Mesangial cell (primary cell): ENCODE measurements at places on chromosomes 3 and 15. TPM values are rescaled to one million over a fixed set of nuclear protein-coding genes. Genes with fewer than 3 reads are reported as not detected.

Gene DNAH12
- total RNA-seq = under 0.01 TPM in 1 of 2 replicates, not detected in the other

Gene CLDN1
- total RNA-seq = 84.9 and 98.0 TPM in 2 replicates

Gene GABRB3
- 0.16 and 2.4 TPM in 2 replicates for total RNA-seq

Gene LMCD1
- total RNA-seq = 61.4 and 101 TPM in 2 replicates

Gene RBP2
- total RNA-seq = not detected in 2 replicates

Gene RAB27A
- total RNA-seq = 5.1 and 5.5 TPM in 2 replicates

Gene GPR62
- total RNA-seq = 0.25 and 0.49 TPM in 2 replicates

Gene ACAN
- total RNA-seq = 0.16 and 0.63 TPM in 2 replicates

Gene BNIP2
- 63.2 and 79.6 TPM in 2 replicates for total RNA-seq

Gene SELENOS
- total RNA-seq = 37.9 and 39.8 TPM in 2 replicates

Gene TPRG1
- total RNA-seq = not detected in 2 replicates

Gene RARRES1
- total RNA-seq = 2.3 and 28.3 TPM in 2 replicates

Gene KNG1
- total RNA-seq = not detected in 2 replicates

Gene NRROS
- total RNA-seq = 0.65 and 2.2 TPM in 2 replicates

Gene TMOD2
- total RNA-seq = 2.6 and 3.0 TPM in 2 replicates

Gene IL5RA
- not detected in 2 replicates for total RNA-seq

Gene TUSC2
- 31.3 and 33.0 TPM in 2 replicates for total RNA-seq

Gene CCDC50
- total RNA-seq = 63.9 and 92.2 TPM in 2 replicates

Gene PRSS50
- 0.16 and 0.63 TPM in 2 replicates for total RNA-seq

Gene ISG20
- 2.6 and 5.7 TPM in 2 replicates for total RNA-seq

Gene FAM107A
- total RNA-seq = 0.13 and 0.16 TPM in 2 replicates

Gene EFHB
- total RNA-seq = 2.7 TPM in 1 of 2 replicates, not detected in the other

Gene MEX3B
- 11.2 and 19.9 TPM in 2 replicates for total RNA-seq

Gene NME9
- 1.1 TPM in 1 of 2 replicates, not detected in the other for total RNA-seq

Gene RHOV
- 0.16 and 0.63 TPM in 2 replicates for total RNA-seq

Gene EAF2
- 0.51 and 1.3 TPM in 2 replicates for total RNA-seq

Gene GOLGA8J
- total RNA-seq = not detected in 2 replicates

Gene SPCS1
- total RNA-seq = 144 and 166 TPM in 2 replicates

Gene IL17RD
- 12.9 and 31.3 TPM in 2 replicates for total RNA-seq

Gene ULK4
- 1.6 and 7.5 TPM in 2 replicates for total RNA-seq

Gene FHIT
- total RNA-seq = 2.0 and 10.4 TPM in 2 replicates

Gene BFSP2
- total RNA-seq = not detected in 2 replicates

Gene ABHD10
- total RNA-seq = 16.1 and 29.0 TPM in 2 replicates

Gene ANKUB1
- not detected in 2 replicates for total RNA-seq

Gene SLC12A1
- under 0.01 and 0.25 TPM in 2 replicates for total RNA-seq

Gene CIDEC
- 0.13 TPM in 1 of 2 replicates, not detected in the other for total RNA-seq

Gene KBTBD8
- 0.38 and 0.65 TPM in 2 replicates for total RNA-seq

Gene GYG1
- 16.8 and 28.0 TPM in 2 replicates for total RNA-seq

Gene SERPINI2
- not detected in 2 replicates for total RNA-seq

Gene PRR23E
- total RNA-seq = not detected in 2 replicates

Gene GAP43
- 0.13 and 0.16 TPM in 2 replicates for total RNA-seq

Gene GOLGA8M
- 0.25 TPM in 1 of 2 replicates, not detected in the other for total RNA-seq

Gene GALNT15
- 0.33 and 4.3 TPM in 2 replicates for total RNA-seq

Gene INSYN1
- 0.81 and 3.8 TPM in 2 replicates for total RNA-seq

Gene SERINC4
- total RNA-seq = not detected in 2 replicates

Gene FAM131A
- 15.6 and 19.6 TPM in 2 replicates for total RNA-seq

Gene PPP1R14D
- total RNA-seq = not detected in 2 replicates

Gene LIPH
- 0.13 TPM in 1 of 2 replicates, not detected in the other for total RNA-seq

Gene SATB1
- total RNA-seq = 2.3 and 14.8 TPM in 2 replicates

Gene MORC1
- not detected in 2 replicates for total RNA-seq

Gene SIDT1
- 0.13 TPM in 1 of 2 replicates, not detected in the other for total RNA-seq

Gene GOLGA8K
- not detected in 2 replicates for total RNA-seq

Gene CFAP92
- not detected in 2 replicates for total RNA-seq

Gene TMEM40
- not detected in 2 replicates for total RNA-seq

Gene CASR
- 2.2 TPM in 1 of 2 replicates, not detected in the other for total RNA-seq

Gene RASGRF1
- 0.16 and 0.38 TPM in 2 replicates for total RNA-seq

Gene NDN
- total RNA-seq = 56.5 and 64.7 TPM in 2 replicates

Gene IFT122
- 14.0 and 15.2 TPM in 2 replicates for total RNA-seq
